ENCODE measurements at places on chromosomes 16 and 17. TPM values are rescaled to one million over a fixed set of nuclear protein-coding genes. Genes with fewer than 3 reads are reported as not detected.
A peak's percentile ranks its signal among the peaks of the same experiment; 100 is the strongest.

DNA sequence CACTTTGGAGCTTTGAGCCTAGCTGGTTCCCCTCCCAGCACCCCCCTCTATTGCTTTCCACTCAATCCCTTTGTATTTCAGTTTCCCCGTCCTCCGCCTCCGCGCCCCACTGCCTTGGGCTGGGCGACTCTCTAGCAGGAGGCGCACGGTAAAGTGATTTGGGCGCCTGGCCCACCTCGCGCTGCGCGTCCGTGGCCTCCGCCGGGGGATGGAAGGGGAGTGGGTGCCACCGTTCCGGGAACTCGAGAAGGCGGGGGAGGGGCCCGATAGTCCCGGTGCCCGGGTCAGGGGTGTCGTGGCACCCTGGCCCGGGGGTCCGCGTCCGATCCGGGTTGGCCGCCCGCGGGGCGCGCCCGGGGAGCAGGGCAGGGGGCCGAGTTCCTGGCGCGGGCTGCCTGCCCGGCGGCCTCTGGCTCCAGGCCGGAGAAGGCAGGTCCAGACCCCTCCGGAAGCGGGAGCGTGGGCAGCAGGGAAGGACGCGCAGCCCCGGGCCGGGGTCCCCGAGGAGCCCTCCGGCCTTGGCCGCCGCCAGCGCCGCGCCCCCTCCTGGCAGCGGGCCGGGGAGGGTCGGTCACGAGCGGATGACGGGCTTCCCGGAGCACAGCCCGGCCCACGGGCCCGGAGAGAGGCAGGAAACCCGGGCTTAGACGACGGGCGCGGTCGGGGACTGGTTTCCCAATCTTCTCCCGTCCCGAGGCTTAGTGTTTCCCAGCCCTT lies 15.8 kb downstream of the MEOX1 start:
- peak; percentile 95 for DNase-seq

GRCh38 chr17:67270416-67270815 lies 25.4 kb upstream of the HELZ start:
- no peak for DNase-seq

GRCh38 chr16:17606460-17606859 lies 135.7 kb upstream of the XYLT1 start:
- no peak for DNase-seq

- no peak for DNase-seq
Observed at GRCh38 chr16:1491327-1491726, 1.8 kb upstream of the TELO2 start.

DNA sequence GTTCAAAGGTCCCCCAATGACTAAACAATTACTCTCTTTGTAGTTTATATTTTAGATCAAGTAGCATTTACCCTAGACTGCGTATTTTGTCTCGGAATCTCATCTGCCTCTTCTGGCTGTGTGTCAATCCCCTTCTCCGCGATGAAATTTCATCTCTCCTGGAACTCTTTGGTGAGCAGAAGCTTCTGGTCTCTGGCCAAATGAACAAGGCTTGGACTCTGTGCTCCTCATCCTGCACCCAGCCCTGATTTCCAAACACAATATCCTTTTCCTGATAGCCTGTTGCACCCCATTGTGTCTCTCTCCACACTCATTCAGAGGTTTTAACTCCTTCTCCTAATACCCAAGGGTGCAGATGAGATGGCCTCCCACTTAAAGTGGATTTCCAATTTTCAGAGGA lies 609.4 kb upstream of the CDH5 start:
- DNase-seq, result no peak

HYDIN gene
- 0.55 TPM for total RNA-seq
